ENCODE measurements at places on chromosomes 2 and 18.
A peak's percentile ranks its signal among the peaks of the same experiment; 100 is the strongest.

DNA sequence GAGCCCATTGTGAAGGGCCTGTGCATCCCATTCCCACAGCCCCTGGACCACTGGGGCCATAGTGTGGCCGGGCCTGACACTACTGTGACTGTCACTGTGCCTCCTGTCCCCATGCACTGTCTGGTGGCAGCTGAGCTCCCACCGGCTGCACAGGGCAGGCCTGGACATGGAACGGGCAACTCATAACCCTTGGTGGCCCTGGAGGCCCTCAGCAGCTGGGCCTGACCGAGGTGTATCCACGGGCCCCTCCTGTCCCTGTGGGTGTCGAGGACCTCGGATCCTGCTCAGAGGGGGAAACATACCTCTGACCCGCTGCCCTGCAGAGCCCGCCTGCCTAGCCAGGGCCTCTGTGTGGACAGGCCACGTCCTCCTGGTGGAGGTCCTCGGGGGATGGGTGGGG is 7.8 kb upstream of the GAL3ST2 start:
- no peak for DNase-seq

DNA sequence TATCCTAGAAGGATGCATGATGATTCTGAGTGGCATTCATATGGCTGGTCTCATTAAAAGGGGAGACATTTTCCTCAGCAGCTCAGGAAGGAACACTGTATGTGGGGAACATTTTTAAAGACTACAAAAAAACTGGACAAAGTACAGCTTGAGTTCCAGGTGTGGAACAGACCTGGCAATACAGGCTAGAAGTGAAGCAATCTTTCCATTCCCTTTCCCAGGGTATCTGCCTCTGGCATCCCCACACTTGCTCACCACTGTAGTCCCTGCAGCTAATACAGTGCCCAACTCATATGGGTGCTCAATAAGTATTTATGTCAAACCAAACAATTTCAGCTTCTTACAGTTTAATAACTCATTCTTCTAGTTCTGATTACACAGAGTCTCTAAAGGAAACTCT is 8.1 kb downstream of the RNF103 start:
- no peak for DNase-seq

- peak; percentile 97 for DNase-seq
These were observed 16.7 kb upstream of the LAPTM4A start for GRCh38 chr2:20067992-20068584.

DNA sequence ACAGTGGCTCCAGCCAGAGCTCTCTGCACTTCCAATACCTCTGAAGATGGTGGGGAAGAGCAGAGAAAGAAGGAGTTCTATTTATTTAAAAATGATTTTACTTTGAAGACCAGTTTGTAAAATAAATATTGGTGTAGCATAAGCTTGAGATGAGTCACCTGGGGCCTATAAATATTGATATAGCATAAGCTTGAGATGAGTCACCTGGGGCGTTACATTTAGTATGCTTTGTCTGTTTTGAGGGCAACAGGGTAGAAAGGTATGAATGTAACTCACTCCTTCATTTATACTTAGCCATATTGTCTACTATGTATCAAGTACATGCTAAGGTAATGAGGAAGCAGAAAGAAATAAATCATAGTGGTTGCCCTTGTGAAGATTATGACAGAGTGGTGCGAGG is 7.7 kb upstream of the SULT1C4 start:
- peak; percentile 23 for DNase-seq

- DNase-seq: no peak
These were observed 16.2 kb downstream of the SS18 start for GRCh38 chr18:26074246-26074645.

DNA sequence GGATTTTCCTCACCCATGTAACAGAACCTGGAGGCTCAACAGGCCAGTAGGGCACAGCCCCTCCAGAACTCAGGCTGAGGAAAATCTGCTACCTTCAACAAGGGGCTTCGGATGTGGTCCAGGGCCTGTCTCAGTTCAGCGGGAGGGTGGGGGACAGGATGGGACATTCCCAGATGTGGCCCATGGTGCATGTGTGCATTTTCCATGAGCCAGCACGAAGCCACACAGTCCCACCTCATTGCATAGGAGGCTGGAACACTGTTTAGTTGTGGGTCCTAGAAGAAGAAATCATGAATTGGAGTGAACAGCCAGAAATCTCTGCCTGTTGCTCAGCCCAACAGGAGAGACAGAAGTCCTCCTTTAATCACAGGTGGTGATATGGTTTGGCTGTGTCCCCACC is 469.6 kb upstream of the MYT1L start:
- no peak for DNase-seq

DNA sequence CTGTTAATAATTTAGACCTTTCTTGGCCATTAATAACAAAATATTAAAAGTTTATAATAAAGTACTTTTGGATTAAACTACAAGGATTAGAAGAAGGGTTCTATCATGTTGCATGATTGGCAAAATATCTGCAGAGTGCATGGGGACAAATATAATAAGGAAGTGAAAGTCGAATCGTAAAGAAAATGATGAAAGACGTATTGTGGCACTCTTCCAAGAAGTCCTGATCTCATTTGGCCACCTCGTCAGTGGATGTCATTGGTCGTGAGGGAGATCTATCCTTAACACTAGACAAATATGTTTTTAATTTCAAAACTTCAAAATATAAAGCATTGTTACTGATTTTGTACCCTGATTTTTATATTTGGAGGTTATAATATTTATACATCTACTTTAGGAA is 197.7 kb upstream of the STON1 start:
- peak; percentile 17 for DNase-seq

DNA sequence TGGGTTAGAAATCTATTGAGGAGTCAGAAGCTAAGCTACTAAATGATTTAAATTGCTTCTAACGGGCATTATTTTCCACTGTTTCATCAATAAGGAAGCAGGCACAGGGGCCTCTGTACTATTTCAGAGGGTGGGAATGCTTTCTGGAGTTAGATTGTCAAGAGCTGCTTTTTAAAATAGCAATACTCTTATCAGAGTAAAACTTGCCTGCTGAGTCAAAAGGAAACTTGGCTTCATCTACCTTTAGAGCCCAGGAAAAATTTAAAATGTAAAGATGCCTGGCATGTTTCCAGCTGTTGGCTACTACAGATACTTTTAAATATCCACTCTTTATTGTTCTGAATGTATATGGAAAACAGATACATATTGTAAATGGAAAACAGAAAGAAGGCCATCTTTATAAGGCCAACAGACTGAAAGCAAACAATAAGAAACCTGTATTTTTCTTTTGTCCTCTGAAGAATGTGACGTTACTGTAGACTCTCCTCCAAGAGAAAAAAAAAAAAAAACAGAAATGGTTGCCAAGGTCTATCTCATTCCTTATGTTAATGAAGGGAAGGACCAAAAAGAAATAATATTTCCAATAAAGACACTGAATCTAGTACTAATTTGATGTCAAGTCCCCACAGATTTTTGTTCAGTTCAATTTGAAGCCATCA is 79.1 kb downstream of the FIGN start:
- peak; percentile 35 for DNase-seq

DNA sequence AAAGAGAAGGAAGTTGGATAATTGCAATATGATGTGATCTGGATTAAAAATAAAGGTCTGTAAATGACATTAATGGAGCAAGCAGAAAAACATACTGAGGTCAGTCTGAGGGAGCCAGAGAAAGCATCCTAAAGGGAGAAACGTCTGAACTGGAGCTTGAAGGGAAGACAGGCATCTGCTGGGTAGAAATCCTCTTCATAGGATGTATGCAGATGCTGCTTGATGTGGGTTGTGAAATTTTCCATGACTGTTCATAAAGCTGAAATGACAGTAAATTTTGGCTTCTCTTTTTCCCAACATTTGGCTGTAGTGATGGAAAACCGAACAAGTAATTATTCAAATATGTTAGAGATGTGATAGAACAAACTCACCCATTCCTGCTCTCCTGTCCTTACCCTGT is 287.6 kb downstream of the CAMKMT start:
- DNase-seq: peak; percentile 1

DNA sequence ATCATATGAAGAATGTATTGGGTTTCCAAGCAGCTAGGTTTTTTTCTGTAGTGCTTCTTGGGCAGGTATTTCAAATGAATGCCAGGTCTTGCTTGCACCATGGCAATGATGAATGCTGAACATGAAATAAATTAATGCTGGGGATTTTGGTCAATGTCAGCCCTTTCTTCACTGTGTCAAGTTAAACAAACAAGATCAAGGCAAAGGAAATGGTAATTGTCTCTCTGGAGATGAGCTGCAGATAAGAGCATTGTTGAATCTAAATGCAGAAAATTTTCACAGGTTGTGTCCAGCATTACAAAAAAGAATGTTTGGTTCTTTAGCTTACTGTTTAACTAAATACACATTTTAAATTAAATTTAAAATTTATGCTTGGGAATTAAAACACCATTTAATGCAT is 144.3 kb downstream of the GPD2 start:
- DNase-seq: no peak

DNA sequence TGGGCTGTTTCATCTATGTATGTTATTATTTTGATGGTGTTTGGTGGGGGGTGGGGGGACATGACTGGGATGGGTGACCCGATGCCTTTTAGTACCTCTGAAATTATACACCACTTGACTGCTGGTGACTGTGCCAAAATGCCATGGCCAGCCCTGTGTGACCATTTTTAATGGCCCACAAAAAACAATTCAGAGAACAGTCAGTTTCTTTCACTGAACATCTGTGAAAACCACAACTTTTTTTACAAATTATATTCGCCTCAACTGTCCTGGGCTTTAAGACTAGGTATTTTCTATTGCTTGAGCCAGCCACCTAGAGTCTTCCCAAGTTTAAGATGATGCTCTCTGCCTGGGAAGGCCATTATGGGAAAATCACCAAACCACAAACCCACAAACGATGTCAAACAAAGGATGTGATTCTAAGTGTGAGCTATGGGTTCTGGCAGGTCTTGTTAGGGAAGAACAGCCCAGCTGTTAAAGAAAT is 33.9 kb downstream of the FN1 start:
- DNase-seq: peak; percentile 94

GRCh38 chr18:10405014-10405493 is 49.4 kb upstream of the APCDD1 start:
- no peak for DNase-seq

GRCh38 chr2:169107645-169108044 is 38.3 kb downstream of the DHRS9 start:
- no peak for DNase-seq

GRCh38 chr2:223944166-223944702 is 901 bp downstream of the WDFY1 start:
- no peak for DNase-seq

GRCh38 chr2:121862286-121862685 is 106.8 kb downstream of the TSN start:
- no peak for DNase-seq

DNA sequence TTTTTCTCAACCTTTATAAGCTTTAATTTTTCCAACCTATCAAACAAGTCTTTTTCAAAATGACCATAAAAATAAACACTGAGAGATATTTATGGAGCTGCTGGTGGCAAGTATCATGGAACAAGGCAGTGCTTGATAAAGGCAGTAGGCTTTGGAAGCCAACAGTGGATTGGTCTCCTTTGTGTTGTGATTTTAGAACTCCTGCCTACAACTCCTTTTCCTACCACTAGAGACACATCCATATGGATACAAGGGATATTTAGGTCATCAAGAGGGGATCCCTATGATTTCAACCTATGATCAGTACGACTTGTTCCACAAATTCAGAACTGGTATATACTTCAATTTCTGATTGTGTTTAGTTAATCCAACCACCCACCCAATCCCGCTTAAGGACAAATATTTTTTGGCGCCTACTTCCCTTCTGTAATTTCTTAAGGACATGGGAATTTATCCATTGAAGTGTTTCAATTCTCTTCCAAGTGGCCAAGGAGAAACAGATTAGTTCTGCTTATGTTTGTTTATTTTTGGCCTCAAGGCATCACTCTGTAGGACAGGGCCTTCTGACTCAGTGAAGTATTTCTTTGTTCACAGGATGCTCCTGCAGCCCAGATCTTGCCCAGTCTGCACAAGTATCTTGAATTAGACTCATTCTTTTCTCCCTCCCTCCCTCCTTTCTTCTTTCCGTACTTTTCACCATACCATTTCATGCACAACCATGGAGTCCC is 2119.6 kb upstream of the PIK3C3 start:
- no peak for DNase-seq

- peak; percentile 52 for DNase-seq
These were observed 31.2 kb upstream of the C1GALT1C1L start for GRCh38 chr2:43707255-43708015.

DNA sequence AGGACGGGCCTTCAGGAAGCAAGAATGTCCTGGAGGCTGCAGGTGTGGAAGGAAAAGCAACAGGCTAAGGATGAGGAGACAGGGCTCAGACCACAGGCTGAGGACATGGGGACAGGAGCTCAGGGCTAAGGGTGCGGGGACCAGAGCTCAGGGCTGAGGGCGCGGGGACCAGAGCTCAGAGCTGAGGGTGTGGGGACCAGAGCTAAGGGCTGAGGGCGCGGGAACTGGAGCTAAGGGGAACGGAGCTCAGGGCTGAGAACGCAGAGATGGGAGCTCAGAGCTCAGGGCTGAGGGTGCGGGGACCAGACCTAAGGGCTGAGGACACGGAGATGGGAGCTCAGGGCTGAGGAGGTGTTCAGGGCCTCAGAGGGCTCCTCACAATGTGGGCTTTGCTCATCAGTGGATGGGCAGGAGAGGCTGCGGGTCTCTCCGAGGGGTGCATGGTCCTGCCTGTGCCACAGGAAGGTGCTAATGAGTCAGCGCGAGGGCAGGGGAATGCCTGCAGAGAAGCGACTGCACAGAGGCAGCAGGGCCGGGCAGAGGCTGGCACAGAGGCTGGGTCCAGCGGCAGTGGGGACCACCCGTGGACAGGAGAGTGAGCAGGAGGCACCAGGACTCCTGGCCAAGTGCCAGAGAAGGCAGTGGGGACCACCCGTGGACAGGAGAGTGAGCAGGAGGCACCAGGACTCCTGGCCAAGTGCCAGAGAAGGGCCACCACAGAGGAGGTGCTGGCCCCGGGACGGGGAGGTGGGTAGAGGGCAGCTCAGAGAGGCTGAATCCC is 271.7 kb downstream of the TWIST2 start:
- DNase-seq: no peak

GRCh38 chr2:27072920-27073319 is 1.5 kb upstream of the OST4 start:
- peak; percentile 84 for DNase-seq

DNA sequence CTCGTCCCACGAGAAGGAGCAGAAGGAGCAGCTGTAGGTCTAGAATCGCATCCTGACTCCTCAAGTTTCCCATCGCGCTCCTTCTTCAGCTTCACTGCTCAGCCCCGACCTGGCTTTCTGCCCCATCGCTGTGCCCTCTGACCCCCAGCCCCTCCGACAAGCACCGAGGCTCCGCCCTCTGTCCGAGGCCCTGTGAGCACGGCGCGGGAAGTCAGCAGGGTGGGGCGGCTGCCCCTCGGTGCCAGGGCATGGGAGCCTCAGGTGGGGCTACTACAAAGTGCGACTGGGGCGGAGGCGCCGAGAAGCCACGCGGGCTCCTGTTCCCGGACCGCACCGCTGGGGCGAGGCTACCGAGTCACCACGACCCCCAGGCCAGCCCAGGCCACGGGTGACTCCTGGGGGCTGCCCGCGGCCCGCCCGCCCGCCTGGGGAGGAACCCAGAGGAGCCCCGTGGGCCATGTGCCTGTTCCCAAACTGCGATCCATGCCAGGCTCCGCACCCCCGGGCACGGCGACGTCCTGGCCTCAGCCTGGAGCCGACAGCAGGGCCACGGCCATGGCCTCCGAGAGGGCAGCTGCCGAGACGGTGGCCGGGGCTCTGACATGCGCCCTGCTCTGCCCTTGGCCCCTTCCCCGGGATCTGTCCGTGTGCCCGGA is 36.6 kb upstream of the ID2 start:
- DNase-seq: no peak

Measured in fibroblast of upper back skin (primary cell).